ENCODE measurements at places on chromosomes 7 and 10. TPM values are rescaled to one million over a fixed set of nuclear protein-coding genes. Genes with fewer than 3 reads are reported as not detected.

Gene PTF1A
- total RNA-seq: not detected

DNA sequence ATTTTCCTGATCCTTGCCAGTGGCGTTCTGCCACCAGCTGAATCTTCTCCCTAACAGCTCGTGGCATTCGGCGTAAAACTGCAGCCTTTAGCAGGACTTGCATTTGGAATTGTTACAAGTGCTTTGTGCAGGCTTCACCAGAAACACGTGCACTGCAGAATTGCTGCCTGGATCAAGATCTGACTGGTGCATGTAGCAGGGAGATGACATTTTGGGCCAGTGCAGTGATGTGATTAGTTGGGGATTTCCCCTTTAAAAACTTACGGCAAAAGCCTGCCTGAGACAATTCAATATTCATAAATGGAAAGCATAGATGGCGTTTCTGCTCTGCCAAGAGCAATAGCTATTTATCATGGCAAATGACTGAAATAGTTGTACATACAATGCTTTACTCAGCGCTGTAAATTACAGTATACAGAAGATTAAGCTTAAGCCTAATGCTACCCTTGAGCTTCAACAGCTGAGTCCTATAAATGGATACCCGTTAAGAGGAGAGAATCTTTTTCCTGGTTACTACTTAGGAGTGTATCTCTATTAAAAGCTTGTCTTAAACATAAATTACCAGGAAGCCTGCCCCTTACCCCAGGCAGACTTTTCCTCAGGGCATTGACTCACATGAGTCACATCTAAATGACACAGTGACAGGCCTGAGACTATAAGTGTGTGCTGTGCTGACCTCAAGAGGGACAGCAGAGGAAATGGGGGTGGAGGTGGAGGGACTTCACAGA is 106.3 kb downstream of the ATXN7L1 start:
- DNase-seq: peak; percentile 70

- no peak for DNase-seq
Measured at GRCh38 chr7:25860275-25861163, 291.5 kb upstream of the NFE2L3 start.

Gene MGAM2
- total RNA-seq: not detected

- no peak for DNase-seq
Measured at GRCh38 chr7:108598153-108598552, 28.5 kb downstream of the DNAJB9 start.
